HCT116 (cell line): ENCODE measurements at places on chromosomes 2 and 18.

GRCh38 chr2:176075481-176075880 is 8.3 kb downstream of the EVX2 start:
- no peak overlapping the region for H3K27ac ChIP-seq
- no peaks in the 10 kb centered on the region for H3K27me3 ChIP-seq
- H3K4me3 ChIP-seq: no peak overlapping the region
- H3K36me3 ChIP-seq: no peaks in the 10 kb centered on the region
- H3K4me1 ChIP-seq: no peaks in the 10 kb centered on the region

DNA sequence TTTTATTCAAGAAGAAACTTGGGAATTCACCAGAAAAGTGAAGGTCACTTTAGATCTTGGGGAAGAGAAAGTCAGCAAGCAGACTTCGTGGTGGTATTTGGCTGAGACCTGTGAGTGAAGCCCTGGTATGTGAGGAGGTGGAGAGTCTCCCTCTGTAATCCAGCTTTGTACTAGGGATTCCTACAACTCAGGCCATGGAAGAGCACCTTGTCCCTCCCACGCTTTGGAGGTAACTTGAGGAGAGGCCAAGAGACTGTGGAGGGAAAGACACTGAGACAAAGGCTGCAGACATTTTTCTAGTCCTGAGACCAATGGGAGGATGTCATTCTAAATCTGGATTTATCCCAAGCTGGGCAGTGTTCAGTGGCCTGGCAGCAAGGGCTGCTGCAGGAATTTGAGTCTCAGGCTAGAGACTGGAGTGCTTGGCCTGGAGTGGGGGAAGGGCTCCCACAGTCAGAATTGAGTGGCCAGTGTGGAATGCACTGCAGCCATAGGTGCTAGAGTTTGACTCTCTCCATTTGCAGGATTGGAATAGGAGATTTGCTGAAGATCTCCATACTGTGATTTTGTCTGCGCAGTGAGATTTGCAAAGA is 219.0 kb downstream of the ACTR3 start:
- H3K36me3 ChIP-seq: no peaks in the 10 kb centered on the region
- no peak overlapping the region for H3K4me3 ChIP-seq
- H3K27me3 ChIP-seq: no peaks in the 10 kb centered on the region
- H3K27ac ChIP-seq: no peak overlapping the region
- H3K4me1 ChIP-seq: no peaks in the 10 kb centered on the region
- DNase-seq: no peak

- H3K27me3 ChIP-seq: no peaks in the 10 kb centered on the region
- DNase-seq: no peak
- H3K4me1 ChIP-seq: no peaks in the 10 kb centered on the region
- no peak overlapping the region for H3K27ac ChIP-seq
- H3K4me3 ChIP-seq: no peak overlapping the region
- no peaks in the 10 kb centered on the region for H3K36me3 ChIP-seq
Measured at GRCh38 chr2:20542746-20543468, 96.0 kb downstream of the RHOB start.

DNA sequence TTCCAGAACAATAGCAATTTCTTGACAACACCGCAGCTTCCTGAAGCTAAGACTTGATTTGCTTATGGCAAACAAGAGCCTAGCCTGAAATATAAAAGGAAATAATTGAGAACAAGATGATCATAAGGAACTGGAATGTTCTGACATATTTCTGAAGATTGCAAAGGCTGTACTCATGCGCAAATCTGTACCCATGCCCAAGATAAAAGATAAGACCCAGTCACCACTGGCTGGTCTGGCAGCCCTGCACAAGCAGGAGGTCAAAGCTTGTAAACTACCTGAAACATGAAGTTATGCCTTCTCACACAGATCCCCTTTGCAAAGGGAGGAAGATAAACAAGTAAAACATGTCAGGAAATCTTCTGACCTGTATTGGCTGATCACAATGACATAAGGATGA is 160.8 kb upstream of the GYPC start:
- H3K36me3 ChIP-seq: no peaks in the 10 kb centered on the region
- H3K4me3 ChIP-seq: no peak overlapping the region
- H3K27ac ChIP-seq: no peak overlapping the region
- no peaks in the 10 kb centered on the region for H3K4me1 ChIP-seq

- DNase-seq: no peak
- H3K27me3 ChIP-seq: no peaks in the 10 kb centered on the region
- no peak overlapping the region for H3K4me3 ChIP-seq
- no peaks in the 10 kb centered on the region for H3K4me1 ChIP-seq
- H3K36me3 ChIP-seq: no peaks in the 10 kb centered on the region
Measured at GRCh38 chr2:12259493-12259892, 457.2 kb upstream of the TRIB2 start.

DNA sequence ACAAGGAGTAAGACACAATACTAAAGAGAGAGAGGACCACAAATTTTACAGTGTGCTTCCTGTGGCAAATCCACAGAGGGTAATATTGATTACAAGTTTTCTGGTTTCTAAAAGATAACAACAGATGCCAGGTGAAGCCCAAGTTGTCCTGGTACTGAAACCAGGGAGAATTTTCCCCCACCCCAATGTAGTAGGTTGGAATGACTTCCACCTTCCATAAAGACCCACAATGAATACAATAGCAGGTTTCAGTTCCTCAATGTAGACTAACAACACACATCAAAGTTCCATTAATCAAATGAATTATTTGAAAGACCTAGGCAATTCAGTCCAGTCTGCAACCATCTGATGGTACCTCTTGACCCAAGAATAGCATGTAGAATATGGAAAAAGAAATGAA is 44.0 kb upstream of the TMEM247 start:
- no peaks in the 10 kb centered on the region for H3K4me1 ChIP-seq
- no peaks in the 10 kb centered on the region for H3K36me3 ChIP-seq
- no peaks in the 10 kb centered on the region for H3K27me3 ChIP-seq
- no peak for DNase-seq
- H3K4me3 ChIP-seq: no peak overlapping the region

GRCh38 chr18:7592305-7593071 is 25.4 kb downstream of the PTPRM start:
- H3K4me1 ChIP-seq: no peaks in the 10 kb centered on the region
- peaks cover 17% of the 10 kb centered on the region for H3K27me3 ChIP-seq
- DNase-seq: no peak
- no peaks in the 10 kb centered on the region for H3K36me3 ChIP-seq
- no peak overlapping the region for H3K4me3 ChIP-seq

- no peaks in the 10 kb centered on the region for H3K4me1 ChIP-seq
- no peak overlapping the region for H3K4me3 ChIP-seq
- H3K27me3 ChIP-seq: no peaks in the 10 kb centered on the region
- no peak overlapping the region for H3K27ac ChIP-seq
Measured at GRCh38 chr2:150778828-150779227, 291.4 kb upstream of the RND3 start.

DNA sequence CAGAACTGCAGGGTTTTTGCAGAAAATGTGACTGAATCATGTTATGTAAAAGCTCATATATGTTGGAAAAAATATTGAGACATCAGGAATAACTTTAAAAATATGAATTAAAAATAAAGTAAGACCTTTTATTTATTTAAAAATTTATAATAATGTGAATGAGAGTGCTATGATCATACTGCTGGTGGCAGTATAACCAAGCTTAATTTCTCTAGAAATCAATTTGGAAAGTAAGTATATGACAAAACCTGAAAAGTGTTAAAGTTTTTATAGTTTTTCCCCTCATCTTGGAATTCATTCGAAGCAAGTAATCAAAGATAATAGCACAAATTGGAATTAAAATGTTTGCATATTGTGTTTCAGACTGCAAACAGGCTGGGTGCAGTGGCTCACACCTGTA is 7.5 kb downstream of the SLC39A10 start:
- H3K36me3 ChIP-seq: no peaks in the 10 kb centered on the region
- H3K4me3 ChIP-seq: no peak overlapping the region
- no peaks in the 10 kb centered on the region for H3K27me3 ChIP-seq
- H3K4me1 ChIP-seq: peaks cover 2% of the 10 kb centered on the region; the same call in 1 of the 2 replicates
- no peak for DNase-seq
- no peak overlapping the region for H3K27ac ChIP-seq

DNA sequence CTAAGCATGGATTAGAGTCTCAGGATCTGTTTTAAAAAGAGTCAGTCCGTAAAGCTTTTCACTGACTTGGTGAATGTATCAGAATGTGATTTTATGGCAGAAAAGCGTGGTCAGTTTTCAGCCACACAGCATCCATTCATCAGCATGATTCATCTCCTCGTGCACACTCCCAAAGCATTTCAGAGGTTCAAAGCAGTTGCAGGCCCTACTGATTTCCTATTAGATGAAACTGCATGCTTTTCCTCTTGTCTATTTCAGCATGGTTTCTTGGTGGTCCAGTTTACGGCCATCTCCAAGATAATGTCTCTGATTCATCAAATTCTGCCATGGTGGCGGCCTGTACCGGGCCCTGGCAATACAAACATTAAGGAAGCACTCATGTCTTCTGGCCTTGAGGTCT is 4.8 kb upstream of the PARD6G start:
- no peak overlapping the region for H3K27ac ChIP-seq
- no peak for DNase-seq
- no peaks in the 10 kb centered on the region for H3K36me3 ChIP-seq
- H3K27me3 ChIP-seq: no peaks in the 10 kb centered on the region
- no peak overlapping the region for H3K4me3 ChIP-seq
- H3K4me1 ChIP-seq: peaks cover 4% of the 10 kb centered on the region; the same call in 1 of the 2 replicates
